Caki2 (cell line): ENCODE measurements at places on chromosomes 7 and 10. TPM values are rescaled to one million over a fixed set of nuclear protein-coding genes. Genes with fewer than 3 reads are reported as not detected.

The SRRM3 gene
- total RNA-seq: 1.1 and 1.3 TPM in 2 replicates

The MCM10 gene
- total RNA-seq: 19.9 and 47.0 TPM in 2 replicates

The ACTR3C gene
- total RNA-seq: 3.7 and 23.0 TPM in 2 replicates

The TUBB8 gene
- not detected in 2 replicates for total RNA-seq

The DGKI gene
- 1.1 and 1.2 TPM in 2 replicates for total RNA-seq

The TMEM139 gene
- 79.0 and 102 TPM in 2 replicates for total RNA-seq

The DYNC1I1 gene
- total RNA-seq: 0.03 TPM in 1 of 2 replicates, not detected in the other
